ENCODE measurements at places on chromosomes 1 and 21. TPM values are rescaled to one million over a fixed set of nuclear protein-coding genes. Genes with fewer than 3 reads are reported as not detected.

DNA sequence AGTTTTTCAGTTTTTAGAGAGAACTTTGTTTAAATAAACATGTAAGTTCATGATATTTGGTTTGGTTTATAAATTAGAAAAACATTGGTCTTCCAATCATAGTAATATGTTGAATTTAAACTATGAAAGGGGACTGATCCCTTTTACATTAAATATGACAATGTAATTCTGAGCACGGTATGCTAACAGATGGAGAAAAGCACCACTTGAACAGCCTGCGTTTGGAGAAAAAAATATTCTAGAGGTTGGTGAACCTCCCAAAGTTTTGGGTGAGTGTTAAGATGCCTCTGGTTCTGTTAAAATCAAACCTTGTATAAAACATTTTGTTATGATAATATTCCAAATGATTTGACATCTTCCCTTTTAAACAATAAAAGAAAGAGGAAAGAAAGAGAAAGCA is 123.9 kb downstream of the SDCCAG8 start:
- DNase-seq = no peak
- 0 out of 2 replicates have a peak, but pooled peaks cover 5% of the 10 kb centered on the region for H3K36me3 ChIP-seq
- no peak overlapping the region for H3K4me3 ChIP-seq
- H3K27ac ChIP-seq = no peak overlapping the region
- no peaks in the 10 kb centered on the region for H3K27me3 ChIP-seq

Gene RGS13
- 0.22 TPM for total RNA-seq

Gene CYP4A22
- not detected for total RNA-seq

Gene RXRG
- not detected for total RNA-seq

Gene ANXA9
- total RNA-seq = 0.18 TPM
